ENCODE measurements at places on chromosomes 1 and 21.

DNA sequence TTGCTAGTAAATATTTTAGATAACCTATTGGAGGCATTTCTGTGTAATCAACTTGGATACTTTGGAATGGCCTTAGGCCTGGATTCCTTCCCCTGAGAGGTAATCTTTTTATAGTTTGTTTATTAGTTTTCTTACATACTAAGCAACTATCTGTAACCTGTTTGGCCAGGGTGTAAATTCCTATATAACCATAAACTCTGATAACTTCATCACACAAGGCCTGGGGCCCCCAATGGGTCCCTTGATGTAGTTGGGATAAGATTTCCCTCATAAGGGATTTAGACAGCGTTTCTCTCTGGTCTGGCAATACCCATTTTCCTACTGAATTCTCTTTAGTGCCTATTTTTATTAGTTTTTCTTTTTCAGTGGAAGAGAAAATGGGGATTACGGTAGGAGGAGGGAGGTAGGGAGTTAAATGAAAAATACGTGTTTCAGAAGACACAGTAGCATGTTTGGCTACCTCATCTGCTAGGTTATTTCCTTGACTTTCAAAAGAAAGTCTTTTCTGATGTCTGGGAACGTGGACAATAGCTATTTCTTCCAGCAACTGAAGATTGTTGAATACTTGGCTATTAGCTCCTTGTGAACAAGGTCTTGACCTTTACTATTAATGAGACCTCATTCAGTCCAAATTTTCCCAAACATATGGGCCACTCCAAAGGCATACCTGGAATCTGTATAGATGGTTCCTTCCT lies 7.4 kb upstream of the AADACL3 start:
- DNase-seq: no peak

DNA sequence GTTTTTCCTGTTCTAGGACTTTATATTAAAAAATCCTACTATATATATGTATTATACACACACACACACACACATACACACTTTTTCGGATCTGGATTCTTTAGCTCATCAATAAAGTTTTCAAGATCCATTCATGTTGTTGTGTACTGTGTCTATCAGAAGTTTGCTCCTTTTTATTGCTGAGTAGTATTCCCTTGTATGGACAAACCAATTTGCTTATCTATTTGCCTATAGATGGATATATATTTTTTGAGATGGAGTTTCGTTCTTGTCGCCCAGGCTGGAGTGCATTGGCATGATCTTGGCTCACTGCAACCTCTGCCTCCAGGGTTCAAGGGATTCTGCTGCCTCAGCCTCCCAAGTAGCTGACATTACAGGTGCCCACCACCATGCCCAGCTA lies 20.3 kb upstream of the LIN9 start:
- no peak for DNase-seq

- no peak for DNase-seq
These were observed 351.0 kb downstream of the SIPA1L2 start for GRCh38 chr1:232278925-232279324.

DNA sequence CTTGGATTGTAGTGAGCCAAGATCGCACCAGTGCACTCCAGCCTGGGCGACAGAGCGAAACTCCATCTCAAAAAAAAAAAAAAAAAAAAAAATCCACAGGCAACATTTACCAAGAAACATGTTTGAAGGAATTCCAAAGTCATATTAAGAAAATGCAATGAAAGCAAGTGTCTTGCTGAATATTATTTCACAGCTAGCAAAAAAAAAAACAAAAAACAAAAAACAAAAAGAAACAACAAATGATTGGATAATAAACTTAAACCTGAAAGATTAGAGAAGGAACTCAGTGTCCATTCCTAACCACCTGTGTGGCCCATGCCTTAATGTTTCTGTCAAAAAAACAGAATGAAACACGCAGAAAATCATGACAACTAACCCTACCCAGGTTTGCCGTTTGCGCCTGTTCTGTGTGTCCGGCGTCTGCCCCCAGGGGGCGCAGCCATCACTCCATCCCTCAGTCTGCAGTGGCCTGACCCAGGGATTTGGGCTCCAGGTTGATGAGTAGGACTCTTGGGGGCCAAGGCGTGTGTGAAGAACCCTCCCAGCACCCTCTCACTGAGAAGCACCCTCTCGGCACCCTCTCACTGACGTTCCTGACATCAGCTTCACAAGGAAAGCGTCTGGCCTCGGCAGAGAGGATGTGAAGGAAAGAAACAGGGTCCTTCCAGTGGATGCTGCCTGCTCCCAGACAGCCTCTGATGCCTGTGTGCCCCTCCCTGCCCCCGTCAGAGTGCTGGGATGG lies 19.2 kb upstream of the PTTG1IP start:
- DNase-seq: peak; percentile 69

GRCh38 chr1:98797506-98797905 lies 136.0 kb downstream of the SNX7 start:
- DNase-seq: no peak

GRCh38 chr21:45499970-45500577 lies 42.2 kb downstream of the SLC19A1 start:
- no peak for DNase-seq

DNA sequence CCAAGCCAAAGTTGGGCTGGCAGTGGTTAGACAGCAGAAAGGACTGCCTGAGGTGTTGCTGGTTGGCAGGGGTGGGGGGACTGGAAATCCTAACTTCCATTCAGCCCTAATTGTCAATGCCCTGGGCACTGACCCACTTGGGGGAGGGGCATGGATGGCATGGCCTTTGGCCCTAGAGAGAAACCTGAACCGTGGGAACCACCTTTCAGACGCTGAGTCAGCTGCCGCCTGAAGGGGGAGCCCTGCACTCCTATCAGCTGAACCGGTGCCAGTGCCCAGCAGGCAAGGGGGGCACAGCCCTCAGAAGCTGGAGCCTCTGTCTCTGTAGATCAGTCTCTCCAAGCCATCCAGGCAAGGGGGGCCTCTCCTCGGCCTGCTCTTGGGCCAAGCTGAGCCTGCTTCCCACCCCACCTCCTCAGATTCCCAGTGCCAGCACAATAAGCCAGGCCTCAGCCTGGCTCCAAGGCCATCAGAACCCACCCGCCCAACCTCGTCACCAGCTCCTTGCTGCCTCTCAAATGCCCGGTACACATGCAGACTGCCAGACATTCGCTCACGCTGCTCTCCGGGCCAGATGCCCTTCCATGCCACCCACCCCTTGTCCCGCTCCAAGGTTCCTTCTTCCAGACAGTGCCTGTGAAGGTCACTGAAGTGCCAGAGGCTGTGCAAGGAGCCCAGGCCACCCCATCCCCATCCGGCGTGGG lies 11.6 kb downstream of the TINAGL1 start:
- DNase-seq: peak; percentile 81

DNA sequence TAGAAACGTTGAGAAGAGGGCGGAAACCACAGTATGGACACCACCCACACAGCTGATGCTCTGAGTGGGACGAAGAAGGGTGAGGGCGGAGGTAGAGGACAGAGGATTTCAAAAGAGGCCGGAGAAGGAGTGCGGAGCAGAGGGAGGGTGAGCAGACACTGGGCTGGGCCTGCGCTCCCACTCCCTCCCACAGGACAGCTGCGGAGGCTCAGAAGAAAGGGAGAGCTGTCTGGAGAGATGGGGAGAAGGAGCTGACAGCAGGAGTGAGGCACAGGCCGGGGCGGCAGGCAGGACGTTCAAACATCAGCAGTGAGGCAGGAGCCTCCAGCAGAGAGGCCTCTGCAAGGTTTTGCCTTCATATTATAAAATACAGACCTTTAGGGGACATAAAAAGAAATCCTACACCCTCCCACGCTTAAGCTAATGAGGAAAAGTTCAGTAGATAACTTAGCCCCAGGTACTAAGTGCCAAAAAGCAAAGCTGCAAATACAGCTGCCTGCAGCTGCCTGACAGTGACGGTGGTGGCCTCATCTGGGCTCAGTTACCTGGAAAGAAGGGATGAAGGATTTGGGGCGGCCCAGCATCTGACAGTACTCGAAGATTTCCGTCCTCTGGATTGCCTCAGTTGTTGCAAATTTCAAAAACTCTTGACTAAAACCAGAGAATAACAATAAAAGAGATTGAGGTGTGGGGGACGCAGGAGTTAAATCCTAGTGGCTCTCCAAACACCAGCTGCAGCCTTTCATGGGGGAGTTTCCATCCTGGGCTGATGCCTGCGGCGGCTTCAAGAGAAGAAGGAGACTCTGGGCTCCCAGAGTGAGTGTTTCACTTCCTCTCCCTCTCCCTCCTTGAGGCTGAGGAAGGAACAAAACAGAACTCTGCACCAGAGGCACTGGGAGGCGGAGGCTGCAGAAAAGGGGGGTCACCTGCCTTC lies 25.6 kb downstream of the SEC16B start:
- DNase-seq: no peak

DNA sequence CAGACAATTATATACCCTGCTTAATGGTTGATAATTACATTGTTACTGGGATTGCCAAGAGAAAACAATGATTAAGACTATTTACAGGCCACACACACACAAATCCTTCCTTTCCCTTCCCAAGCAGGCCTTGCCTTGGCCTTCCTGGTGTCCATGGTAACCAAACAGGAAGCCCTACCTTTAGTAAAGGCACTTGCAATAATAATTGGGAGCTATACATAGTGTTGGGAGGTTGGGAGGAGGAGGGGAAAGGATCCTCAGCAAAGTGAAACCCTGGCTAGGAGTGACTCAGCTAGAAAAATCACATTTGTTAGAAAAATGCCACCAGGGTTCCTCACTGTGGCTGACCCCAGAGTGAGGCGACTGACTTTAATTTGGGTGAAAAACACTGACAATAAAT lies 122.3 kb upstream of the ADAR start:
- DNase-seq: peak; percentile 46

GRCh38 chr1:234089396-234089795 lies 184.9 kb downstream of the SLC35F3 start:
- no peak for DNase-seq

- no peak for DNase-seq
These were observed 276.9 kb upstream of the ZRANB2 start for GRCh38 chr1:71357708-71358107.

- DNase-seq: no peak
These were observed 44.1 kb upstream of the TSPAN2 start for GRCh38 chr1:115133440-115133839.

DNA sequence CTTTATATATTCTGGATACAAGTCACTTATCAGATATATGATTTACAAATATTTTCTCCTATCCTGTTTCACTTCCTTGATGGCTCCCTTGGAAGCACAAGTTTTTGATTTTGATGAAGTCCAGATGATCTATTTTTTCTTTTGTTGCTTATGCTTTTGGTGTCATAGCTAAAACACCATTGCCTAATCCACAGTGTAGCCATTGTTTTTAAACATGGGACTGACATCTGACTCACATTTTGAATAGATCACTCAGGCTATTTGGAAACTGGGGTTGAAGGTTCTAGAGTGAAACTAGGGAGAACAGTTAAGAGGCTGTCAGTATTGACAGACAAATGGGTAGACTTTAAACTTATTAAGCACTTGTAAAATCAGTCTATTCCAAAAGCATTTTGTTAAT lies 16.6 kb downstream of the AK4 start:
- no peak for DNase-seq

GRCh38 chr1:114462341-114462740 lies 48.7 kb downstream of the TRIM33 start:
- no peak for DNase-seq

DNA sequence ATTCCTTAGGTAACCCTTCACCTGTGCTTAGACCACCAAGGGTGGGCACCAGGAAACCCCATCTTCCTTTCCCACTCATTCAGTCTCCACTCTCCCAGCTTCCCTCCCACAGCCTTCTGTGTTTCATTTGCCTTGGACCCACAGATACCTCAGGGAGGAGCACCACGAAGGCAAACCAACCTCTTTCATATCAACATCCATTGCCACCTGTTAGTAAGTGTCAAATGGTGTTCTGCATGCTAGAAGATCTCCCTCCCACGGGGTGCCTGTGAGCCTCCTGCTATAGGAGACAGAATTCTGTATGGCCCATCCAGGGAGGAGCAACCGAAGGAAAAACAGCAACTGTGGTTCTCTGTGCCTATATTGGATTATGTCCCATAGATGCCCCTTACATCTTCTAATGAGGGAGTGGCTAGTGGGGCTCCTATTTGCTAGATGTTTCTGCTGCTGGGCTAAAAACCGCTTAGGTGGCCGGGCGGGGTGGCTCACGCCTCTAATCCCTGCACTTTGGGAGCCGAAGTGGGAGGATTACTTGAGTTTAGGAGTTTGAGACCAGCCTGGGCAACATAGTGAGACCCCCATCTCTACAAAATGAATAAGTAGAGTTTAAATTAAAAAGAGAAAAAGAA lies 25.6 kb upstream of the SCCPDH start:
- DNase-seq: no peak

DNA sequence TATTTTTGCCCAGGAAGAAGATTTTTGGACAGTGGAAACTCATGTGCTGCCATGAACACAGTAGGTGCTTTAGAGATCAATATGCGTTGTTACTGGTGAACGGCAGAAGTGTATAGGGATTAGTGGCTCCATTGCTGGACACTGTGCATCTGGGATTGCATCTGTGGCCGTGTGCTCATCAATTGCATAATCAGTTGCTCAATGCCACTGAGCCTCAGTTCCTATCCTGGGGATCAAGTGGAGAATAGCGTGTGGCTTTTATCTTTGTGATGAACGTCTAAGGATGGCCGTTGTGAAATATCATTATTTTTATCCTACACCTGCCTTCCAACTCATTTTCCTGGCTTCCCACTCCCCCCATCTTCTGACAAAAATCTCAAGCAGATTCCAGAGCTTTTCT lies 5.4 kb downstream of the TNN start:
- no peak for DNase-seq

GRCh38 chr1:188137221-188137620 lies 1308.5 kb downstream of the PLA2G4A start:
- DNase-seq: no peak

DNA sequence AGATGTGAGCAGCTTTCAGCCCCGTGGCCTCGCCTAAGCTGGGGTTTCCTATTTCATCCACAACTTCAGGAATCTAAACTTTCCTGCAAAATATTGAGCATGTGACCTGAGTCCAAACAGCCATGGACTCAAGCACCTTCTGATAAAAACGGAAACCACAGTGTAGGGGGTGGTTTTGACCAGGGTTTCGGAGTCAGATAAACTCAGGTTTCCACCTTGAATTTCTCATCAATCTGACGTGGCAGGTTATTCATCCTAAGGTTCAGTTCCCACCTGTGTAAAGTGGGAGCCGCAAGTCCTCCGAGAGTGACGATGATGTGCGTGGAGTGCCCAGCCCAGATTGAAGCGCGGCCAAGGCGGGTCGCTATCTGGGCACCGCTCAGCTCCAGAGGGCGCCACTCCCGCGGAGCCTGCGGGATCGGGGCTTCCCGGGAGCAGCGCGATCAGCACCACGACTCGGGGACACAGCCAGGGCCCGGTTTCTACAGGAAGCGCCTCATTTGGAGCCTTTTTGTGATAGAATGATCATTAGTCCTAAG lies 871 bp upstream of the ETS2 start:
- peak; percentile 81 for DNase-seq
